RPMI7951 (cell line): ENCODE measurements at places on chromosomes 1 and 21. TPM values are rescaled to one million over a fixed set of nuclear protein-coding genes. Genes with fewer than 3 reads are reported as not detected.

LCE2B gene
- not detected in 2 replicates for total RNA-seq

NBPF20 gene
- total RNA-seq, result 0.78 and 1.3 TPM in 2 replicates

CA6 gene
- not detected in 2 replicates for total RNA-seq

SLC9A1 gene
- total RNA-seq, result 11.1 and 11.4 TPM in 2 replicates

FLVCR1 gene
- total RNA-seq, result 3.1 and 5.5 TPM in 2 replicates

TMEM82 gene
- not detected in 2 replicates for total RNA-seq

FAM43B gene
- total RNA-seq, result 0.10 TPM in 1 of 2 replicates, not detected in the other

KRTAP19-1 gene
- not detected in 2 replicates for total RNA-seq

ZMYM1 gene
- 24.5 and 25.8 TPM in 2 replicates for total RNA-seq

SPRR1B gene
- total RNA-seq, result not detected in 2 replicates

ANKRD35 gene
- 0.12 TPM in 1 of 2 replicates, not detected in the other for total RNA-seq

VTCN1 gene
- not detected in 2 replicates for total RNA-seq

LCE6A gene
- total RNA-seq, result not detected in 2 replicates

RGS4 gene
- total RNA-seq, result 18.3 and 24.1 TPM in 2 replicates

ADGRL2 gene
- under 0.01 TPM in 1 of 2 replicates, not detected in the other for total RNA-seq

ABL2 gene
- 14.1 and 15.2 TPM in 2 replicates for total RNA-seq

MYOG gene
- total RNA-seq, result not detected in 2 replicates

PCBP3 gene
- 4.0 and 8.4 TPM in 2 replicates for total RNA-seq

SLC45A1 gene
- 0.20 and 0.84 TPM in 2 replicates for total RNA-seq

TFF2 gene
- total RNA-seq, result not detected in 2 replicates

SERPINC1 gene
- total RNA-seq, result 0.39 and 1.1 TPM in 2 replicates

SPSB1 gene
- 7.6 and 10.3 TPM in 2 replicates for total RNA-seq

GFI1 gene
- 0.12 and 0.20 TPM in 2 replicates for total RNA-seq

TNNT2 gene
- not detected in 2 replicates for total RNA-seq

LACTBL1 gene
- total RNA-seq, result not detected in 2 replicates

UTS2 gene
- total RNA-seq, result 0.10 TPM in 1 of 2 replicates, not detected in the other

DDOST gene
- 456 and 523 TPM in 2 replicates for total RNA-seq

CFHR4 gene
- total RNA-seq, result not detected in 2 replicates

TCHHL1 gene
- total RNA-seq, result not detected in 2 replicates

RXRG gene
- total RNA-seq, result 0.39 and 0.96 TPM in 2 replicates

OR2L2 gene
- not detected in 2 replicates for total RNA-seq

OR2T11 gene
- total RNA-seq, result not detected in 2 replicates

ZNF687 gene
- total RNA-seq, result 6.7 and 10.9 TPM in 2 replicates

PIGK gene
- 71.7 and 81.7 TPM in 2 replicates for total RNA-seq

CD1D gene
- 0.36 and 1.3 TPM in 2 replicates for total RNA-seq

PKP1 gene
- total RNA-seq, result under 0.01 TPM in 1 of 2 replicates, not detected in the other

TMCO1 gene
- total RNA-seq, result 105 and 125 TPM in 2 replicates

SPATA21 gene
- total RNA-seq, result not detected in 2 replicates

TEDDM1 gene
- not detected in 2 replicates for total RNA-seq

TMOD4 gene
- total RNA-seq, result 0.36 TPM in 1 of 2 replicates, not detected in the other

SCYL3 gene
- 4.2 and 4.9 TPM in 2 replicates for total RNA-seq

ELAPOR1 gene
- total RNA-seq, result 0.29 and 0.36 TPM in 2 replicates

SYCP1 gene
- not detected in 2 replicates for total RNA-seq

PSEN2 gene
- total RNA-seq, result 13.3 and 13.8 TPM in 2 replicates

TAL1 gene
- total RNA-seq, result not detected in 2 replicates

ERICH3 gene
- 0.68 and 0.72 TPM in 2 replicates for total RNA-seq

TMEM63A gene
- 7.6 and 8.2 TPM in 2 replicates for total RNA-seq

ANGPTL3 gene
- total RNA-seq, result not detected in 2 replicates

TBX19 gene
- 0.29 and 0.84 TPM in 2 replicates for total RNA-seq

OR14A2 gene
- not detected in 2 replicates for total RNA-seq

ADGRL4 gene
- 46.9 and 50.3 TPM in 2 replicates for total RNA-seq

MACO1 gene
- 14.7 and 19.2 TPM in 2 replicates for total RNA-seq

DMRTA2 gene
- total RNA-seq, result 0.12 and 0.20 TPM in 2 replicates

TSPAN2 gene
- total RNA-seq, result 0.49 and 1.4 TPM in 2 replicates

LAMC2 gene
- 1.7 and 2.2 TPM in 2 replicates for total RNA-seq

GPX7 gene
- total RNA-seq, result 32.6 and 38.9 TPM in 2 replicates

INAVA gene
- 18.0 and 19.9 TPM in 2 replicates for total RNA-seq

UBE2J2 gene
- 54.3 and 61.9 TPM in 2 replicates for total RNA-seq

CDC7 gene
- 14.3 and 17.8 TPM in 2 replicates for total RNA-seq
